ENCODE measurements at places on chromosomes 5 and 9. TPM values are rescaled to one million over a fixed set of nuclear protein-coding genes. Genes with fewer than 3 reads are reported as not detected.

GRCh38 chr5:123151227-123151909 is 62.3 kb downstream of the PRDM6 start:
- H3K27ac ChIP-seq: no peak overlapping the region
- H3K4me3 ChIP-seq: no peak overlapping the region
- no peaks in the 10 kb centered on the region for H3K36me3 ChIP-seq
- no peaks in the 10 kb centered on the region for H3K27me3 ChIP-seq
- H3K4me1 ChIP-seq: no peaks in the 10 kb centered on the region

DNA sequence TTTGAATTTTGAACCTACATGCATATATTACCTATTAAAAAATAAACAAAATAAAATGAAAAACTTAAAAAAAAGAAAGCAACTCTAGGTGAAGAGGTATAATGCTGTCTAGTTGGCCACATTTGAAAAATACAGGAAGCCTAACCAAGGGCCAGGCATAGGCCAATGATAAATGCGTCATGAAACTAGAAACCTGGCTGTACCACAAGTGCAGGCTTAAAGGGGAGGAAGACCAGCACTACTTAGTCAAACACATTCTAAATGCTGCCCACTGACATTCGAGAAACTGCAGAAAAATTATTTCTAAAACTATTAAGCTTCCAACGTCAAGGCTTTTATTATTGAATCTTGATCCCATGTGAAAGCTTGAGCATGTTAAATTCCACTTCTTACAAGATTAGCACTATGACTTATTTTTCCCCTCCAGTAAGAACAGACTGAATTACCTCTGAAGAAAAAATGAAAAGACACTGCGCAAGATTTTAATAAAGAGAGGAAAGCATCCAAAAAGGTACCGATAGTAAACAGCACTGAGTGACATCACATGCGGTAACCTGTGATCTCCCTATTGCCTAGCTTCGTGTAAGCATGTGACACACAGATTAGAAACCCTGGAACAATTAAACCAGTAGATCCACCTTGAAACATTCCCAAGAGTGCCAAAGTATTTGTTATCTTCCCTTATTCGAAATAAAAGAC is 16.2 kb downstream of the CDC14B start:
- DNase-seq: no peak
- peak overlapping the region; percentile 91 for H3K27ac ChIP-seq
- no peak overlapping the region for H3K4me3 ChIP-seq
- H3K36me3 ChIP-seq: no peaks in the 10 kb centered on the region
- H3K4me1 ChIP-seq: peaks cover 19% of the 10 kb centered on the region
- H3K27me3 ChIP-seq: no peaks in the 10 kb centered on the region

- DNase-seq: no peak
- no peak overlapping the region for H3K27ac ChIP-seq
- H3K4me1 ChIP-seq: no peaks in the 10 kb centered on the region
These were observed 101.2 kb downstream of the MSX2 start for GRCh38 chr5:174825587-174825986.

- H3K4me1 ChIP-seq: no peaks in the 10 kb centered on the region
- no peaks in the 10 kb centered on the region for H3K27me3 ChIP-seq
These were observed 30.3 kb downstream of the CEP72 start for GRCh38 chr5:642481-642880.

- no peak overlapping the region for H3K4me3 ChIP-seq
- no peaks in the 10 kb centered on the region for H3K4me1 ChIP-seq
- H3K27me3 ChIP-seq: no peaks in the 10 kb centered on the region
- no peaks in the 10 kb centered on the region for H3K36me3 ChIP-seq
These were observed 405.8 kb upstream of the TLE4 start for GRCh38 chr9:79166005-79166404.

DNA sequence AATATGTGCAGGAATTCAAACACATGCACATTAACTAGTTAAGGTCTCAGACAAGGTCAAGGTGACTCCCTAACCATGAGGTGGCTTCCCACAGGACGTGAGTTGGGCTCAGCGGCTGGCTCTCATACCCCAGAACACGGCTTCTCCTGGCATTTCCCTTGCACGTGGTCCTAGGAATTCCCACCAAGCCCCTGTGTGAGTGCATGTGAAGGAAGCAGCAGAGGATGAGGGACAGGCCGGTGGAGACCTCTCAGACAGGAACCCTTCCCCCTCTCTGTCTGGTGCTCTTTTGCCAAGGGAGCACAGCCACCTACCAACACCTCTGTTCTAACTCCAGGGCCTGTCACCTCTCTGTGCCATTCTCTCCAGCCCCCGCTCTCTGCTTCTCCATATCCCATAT is 271.0 kb downstream of the FSTL4 start:
- H3K36me3 ChIP-seq: no peaks in the 10 kb centered on the region
- no peak for DNase-seq
- no peak overlapping the region for H3K27ac ChIP-seq
- H3K4me3 ChIP-seq: no peak overlapping the region
- no peaks in the 10 kb centered on the region for H3K4me1 ChIP-seq

SLC4A9 gene
- total RNA-seq: not detected

ANKRD34B gene
- total RNA-seq: not detected

TMEM252 gene
- 0.17 TPM for total RNA-seq

Measured in liver (tissue), 10 donors.